Effector CD4-positive, alpha-beta T cell (primary cell): ENCODE measurements at places on chromosomes 13 and 19.

DNA sequence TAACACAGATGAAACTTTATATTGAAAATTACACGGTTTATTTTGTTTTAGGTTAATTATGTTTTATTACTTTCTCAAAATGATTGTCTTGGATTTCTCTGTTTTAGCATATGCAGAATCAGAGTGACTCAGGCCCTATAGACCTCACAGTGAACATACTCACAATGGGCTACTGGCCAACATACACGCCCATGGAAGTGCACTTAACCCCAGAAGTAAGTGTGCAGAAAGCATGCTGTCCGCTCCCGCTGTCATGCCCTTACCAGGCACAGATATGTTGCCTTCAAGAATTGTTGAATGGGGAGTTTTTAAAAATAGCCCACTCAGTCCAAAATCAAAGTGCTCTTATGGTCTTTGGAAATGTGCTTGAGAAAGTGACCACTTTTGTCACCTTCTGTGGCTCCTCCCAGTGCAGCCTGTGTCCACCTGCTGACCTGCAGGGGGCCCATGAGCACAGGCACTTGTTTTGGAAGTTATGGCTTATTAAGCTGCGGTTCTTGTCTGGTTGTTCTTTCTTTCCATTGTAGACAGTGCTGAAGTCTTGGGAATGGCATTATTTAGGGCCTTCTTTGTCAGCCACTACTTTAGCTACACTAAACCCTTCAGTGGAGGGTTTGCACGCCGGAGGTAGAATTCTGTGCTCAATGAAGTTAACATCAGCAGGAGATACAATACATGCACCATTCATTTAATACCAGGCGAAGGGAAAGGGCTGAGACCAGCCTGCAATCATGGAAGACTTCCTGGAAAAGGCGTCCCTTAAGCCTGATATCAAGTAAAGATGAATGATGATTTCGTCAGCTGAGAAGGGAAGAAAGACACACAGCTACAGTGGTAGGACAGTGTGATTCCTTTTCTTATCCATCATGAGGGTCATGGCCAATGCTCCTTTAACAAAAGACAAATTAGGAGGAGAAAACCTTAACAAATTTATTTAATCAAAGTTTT is 36.7 kb downstream of the CUL4A start:
- DNase-seq: no peak

DNA sequence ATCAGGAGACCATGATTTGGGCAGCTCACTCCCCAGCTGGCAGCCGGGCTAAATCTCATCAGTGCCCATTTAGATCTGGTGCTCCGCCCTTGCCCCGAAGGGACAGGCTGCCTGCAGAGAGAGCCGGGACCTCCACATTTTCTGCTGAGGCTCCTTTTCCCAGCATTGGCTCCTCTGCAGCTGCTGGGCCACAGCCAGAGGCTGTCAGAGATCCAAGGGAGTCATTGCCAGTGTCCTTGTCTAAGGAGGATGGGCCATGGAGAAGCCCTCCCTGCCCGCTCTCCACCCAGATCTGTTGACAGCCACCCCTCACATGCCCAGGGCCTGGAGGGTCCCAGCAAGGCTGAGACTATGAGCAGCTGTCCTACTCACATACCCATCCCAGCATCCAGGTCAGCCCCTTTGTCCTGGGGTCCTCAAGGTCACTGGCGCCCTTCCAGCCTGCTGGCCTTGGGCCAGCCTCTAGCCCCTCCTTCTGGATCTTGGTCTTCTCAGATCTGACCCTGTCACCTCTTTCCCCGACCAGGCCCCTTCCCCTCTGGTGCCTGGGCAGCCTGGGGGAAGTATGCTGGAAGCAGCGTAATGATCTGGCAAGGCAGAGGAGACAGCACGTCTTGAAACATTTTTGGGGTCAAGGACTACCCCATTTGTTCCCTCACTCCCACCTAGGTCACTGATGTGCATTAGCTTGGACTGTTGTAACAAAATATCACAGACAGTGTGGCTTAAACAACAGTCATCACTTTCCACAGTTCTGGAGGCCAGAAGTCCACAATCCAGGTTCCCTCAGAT is 7.9 kb downstream of the PIN1 start:
- no peak for DNase-seq

- no peak for DNase-seq
These were observed 524 bp downstream of the RUBCNL start for GRCh38 chr13:46386392-46387063.

GRCh38 chr13:44619651-44620050 is 43.5 kb upstream of the TSC22D1 start:
- DNase-seq: no peak

GRCh38 chr13:82627183-82627582 is 1255.1 kb downstream of the SLITRK1 start:
- DNase-seq: no peak
